ENCODE measurements at places on chromosomes 6 and 20.

DNA sequence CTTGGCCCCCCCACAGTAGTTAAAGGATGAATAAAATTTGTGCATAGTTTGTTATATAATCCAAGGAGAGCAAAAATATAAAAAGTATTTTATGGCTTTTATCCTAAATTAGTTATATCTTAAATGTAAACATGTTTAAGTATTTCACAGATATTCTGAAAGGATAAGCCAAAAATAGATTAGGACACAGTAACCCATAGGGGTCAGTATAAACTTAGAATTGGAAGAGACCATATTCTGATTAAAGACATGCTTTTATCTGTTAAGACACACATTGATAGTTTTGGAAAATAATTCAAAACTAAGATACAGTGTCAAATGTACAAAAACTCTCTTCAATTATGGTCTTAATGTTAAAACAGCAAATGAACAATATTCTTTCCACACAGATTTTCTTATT, 4.5 kb upstream of the SERINC1 start:
- DNase-seq = peak; percentile 11

GRCh38 chr20:25256226-25256859, 8.5 kb downstream of the PYGB start:
- DNase-seq = no peak

GRCh38 chr20:49483696-49484123, 1.2 kb upstream of the KCNB1 start:
- no peak for DNase-seq

- no peak for DNase-seq
Measured at GRCh38 chr20:50321797-50322480, 131.3 kb downstream of the CEBPB start.

DNA sequence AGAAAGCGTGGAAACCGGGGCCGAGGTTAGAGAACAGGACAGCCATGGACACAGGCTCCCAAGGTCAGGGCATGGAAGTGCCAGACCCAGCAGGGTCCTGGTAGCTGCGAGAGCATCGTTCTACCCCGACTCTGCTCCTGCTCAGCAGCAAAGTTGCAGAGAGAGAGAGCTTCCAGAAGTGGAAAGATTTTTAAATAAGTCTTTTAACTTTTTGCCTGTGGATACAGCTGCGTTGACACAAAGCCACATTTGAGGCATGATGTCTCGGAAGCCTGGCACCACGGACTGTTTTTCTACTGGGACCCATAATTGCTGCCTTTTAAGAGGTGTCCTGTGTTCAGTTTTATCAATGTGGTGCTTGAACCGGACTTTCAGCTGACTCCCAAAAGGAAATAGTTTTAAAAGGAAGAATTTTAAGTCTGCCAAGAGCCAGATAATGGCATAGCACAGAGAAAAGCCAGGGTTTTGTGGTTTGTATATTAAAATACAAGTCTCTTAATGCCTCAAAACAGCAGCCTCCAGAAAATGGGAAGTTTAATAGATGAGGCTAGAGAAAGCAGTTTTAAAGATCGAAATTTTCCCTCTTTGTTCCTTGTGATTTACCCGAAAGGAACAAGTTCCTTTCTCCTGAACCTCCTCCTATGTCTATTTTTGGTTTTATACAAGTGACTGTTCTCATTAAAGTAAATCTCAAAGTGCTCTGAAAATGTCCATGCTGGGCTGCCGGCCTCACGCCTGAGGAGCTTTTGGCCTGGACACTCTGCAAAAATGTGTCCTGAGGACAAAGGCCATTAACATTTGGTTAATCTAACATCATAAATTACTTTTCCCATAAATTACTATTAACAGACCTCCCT, 91.5 kb downstream of the RIN2 start:
- no peak for DNase-seq

DNA sequence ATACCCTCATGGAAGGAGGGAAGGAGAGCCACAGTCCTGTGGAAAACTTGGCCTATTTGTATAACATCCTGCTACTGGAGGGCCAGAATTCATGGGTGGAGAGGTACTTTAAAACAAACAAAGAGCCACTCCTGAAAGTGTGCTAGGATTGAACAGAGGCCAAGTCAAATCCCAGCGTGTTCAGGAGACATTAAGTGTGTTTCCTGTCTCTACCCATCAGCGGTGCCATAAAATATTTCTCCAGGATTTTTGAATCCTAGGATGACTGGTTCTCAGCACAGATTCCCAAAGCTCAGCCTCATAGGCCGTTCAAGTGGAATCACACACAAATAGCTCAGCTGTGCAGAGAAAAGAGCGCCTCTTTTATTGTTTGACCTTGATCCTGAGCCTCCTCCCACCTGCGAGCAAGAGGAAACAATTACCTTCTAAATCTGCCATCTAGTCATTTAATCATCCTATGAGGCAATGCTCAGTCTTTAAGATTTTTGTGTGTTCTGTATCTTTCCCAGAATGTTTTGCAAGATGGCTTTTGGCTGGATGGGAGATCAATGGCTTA, 31.8 kb upstream of the RALGAPA2 start:
- DNase-seq = no peak
